ENCODE measurements at places on chromosomes 5 and 9.

DNA sequence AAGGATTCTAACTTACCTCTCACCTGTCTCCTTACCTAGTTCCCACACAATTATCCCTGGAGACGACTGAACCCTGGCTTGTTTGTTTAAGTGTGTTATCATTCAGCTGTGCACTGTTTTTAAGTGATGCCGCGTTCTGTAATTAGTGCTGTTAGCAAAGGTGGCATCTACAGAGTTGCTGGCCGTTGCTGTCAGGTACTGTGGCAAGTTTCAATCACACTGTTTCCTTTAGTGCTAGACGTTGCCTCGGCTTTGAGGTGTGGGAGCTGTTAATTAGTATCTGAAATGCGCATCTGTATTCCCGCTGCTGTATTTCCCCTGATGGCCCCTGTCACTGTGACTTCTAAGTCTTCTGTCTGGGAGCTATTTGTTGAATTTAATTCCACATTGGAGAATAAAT lies 193.8 kb upstream of the GAS1 start:
- no peak for DNase-seq

DNA sequence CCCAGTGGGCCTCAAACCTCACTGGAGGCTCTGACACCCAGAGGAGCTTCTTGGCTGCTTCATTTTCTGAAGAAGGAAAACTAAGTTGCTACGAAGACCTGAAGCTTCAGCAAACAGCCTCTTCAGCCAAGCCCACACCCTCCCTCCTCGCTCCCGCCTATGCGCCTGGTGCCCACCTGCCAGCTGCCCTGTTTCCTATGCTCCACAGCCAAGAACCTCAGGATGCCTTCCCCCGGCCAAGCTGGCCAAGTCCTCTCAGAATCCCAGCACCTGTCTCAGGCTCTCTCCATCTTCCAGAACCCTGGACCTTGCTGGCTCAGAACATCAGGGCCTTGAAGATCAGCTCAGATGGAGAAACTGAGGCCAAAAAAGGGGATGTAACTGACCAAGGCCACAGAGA lies 60.4 kb downstream of the STK10 start:
- DNase-seq: no peak

- DNase-seq: no peak
These were observed 133.2 kb upstream of the PANK3 start for GRCh38 chr5:168712280-168712924.

DNA sequence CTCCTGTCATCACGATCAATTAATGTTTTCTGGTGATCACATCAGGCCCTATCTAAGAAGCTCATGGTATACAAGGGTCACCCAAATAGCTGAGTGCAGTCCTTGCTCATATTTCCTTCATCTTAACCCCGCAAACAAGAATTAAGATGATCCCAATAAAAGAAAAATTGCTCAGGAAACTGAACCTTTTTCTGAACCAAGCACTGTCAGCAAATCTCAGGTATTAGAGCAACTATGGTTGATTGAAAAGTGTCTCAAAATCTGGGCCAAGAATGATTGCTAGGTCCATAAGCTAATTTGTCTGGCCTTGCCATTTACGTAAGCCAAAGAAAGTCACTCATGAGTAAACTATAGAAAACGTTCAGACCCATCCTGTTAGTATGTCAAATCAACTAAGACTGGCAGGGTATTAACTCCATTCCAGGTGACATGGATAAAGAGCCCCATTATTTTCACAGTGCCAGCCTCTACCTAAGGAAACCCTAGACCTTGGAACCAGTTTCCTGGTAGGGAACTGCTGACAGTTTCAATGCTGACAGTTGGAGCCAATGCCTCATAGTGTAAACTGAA lies 209.3 kb downstream of the DEPDC1B start:
- DNase-seq: no peak

DNA sequence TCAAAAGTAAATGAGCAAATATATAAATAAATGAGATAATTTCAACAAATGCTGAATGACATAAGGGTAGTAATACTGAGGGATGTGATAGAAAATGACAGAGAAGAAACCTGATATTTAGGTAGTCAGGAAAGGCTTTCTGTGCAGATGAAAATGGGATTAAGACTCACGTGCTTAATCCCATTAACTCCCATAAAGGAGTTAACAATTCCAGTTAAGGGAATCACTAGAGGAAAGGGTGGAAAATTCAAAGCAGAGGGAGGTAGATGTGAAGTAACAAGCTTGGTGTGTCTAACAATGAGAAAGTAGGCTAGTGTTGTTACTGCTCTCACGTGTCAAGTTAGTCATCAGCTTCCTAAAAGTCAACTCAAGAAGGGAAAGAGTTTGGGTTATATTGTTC lies 90.5 kb upstream of the TRIM32 start:
- DNase-seq: no peak

GRCh38 chr9:20593537-20593936 lies 28.8 kb downstream of the MLLT3 start:
- DNase-seq: no peak

DNA sequence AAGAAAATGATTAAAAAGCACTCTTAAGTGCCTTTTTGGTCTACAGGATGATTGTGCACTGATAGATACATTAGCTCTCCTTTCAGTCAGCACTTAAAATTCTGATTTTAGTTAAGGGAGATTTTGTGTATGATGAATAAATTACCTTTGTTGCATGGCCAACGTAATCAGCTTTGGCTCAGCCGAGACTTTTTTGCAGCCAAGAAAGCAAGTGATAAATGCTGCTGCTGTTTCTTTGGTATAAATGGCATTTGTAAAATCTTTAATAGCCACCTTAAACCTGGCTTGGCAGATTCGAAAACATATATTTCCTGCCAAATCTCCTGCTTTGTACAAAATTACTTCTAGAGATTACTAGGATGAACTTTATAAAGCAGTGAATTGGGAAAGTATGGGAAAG lies 147.7 kb downstream of the DCP2 start:
- DNase-seq: no peak

DNA sequence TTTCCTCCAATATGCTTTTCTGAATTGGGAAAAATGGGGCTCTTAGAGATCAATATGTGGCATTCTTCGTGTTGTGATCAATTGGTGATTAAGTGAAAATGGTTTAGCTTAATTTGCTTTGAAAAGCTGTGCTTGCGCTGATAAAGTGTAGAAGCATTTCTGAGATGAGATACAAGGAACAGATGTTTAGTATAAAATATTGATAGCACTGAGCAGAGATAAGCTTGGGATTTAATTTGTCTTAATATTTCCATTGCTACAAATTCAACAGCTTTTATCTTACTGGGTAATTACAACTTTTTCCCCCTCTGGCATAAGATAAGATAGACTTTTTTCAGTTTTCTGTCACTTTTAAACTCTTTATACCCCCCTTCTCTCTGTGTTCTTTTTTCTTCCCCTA lies 2204.9 kb upstream of the WWC1 start:
- DNase-seq: no peak

DNA sequence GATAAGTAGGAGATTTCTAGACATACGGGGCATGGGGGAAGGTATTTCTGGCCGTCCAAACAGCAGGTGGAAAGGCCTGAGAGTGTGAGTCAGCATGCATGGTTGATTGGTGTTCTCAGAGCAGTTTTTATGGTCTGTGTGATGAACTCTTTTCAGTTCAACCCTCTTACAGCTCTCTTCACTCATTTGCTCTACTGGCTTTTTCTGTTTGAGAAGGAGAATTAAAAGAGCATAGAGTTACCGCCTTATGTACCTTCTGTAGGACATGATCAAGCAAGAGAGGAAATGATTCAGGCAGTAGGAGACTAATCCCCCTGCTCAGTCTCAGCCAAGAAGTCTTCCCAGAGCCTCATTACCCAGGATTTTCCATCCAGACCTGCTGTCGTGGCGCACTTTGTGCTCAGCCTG lies 92.4 kb downstream of the PRDM6 start:
- DNase-seq: no peak
